ENCODE measurements at places on chromosomes 13 and 19.

DNA sequence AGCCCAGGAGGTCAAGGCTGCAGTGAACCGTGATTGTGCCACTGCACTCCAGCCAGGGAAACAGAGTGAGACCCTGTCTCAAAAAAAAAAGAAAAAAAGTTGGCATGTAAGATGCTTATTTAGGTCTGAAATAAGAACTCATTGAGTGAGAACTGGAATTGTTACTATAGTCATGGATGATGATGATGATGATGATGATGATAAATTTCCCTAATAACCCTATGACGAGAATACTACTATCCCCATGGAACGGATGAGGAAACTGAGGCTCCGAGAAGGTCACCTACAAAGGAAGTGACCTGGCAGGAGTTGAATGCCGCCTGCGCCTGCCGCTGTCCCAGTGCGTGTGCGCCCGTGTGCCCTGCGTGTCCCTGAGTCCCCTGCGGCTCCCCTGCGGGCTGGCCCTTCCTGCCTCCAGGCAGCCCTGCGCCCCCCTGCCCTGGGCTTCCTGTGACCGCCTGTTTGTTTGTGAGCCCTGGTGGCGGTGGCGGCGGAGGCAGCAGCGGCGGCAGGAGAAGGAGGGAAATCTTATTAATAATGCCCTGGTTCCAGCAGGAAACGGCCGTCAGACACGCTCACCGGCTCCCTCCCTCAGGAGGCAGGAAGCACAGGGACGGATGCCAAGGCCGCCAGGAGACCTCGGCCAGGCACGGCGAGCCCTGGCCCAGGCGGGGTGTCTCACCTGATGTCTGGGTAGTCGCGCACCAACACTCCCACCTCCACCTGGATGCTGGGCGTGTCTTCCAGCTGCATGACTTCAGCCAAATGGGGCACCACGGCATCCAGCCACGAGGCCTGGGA, 29.6 kb downstream of the EXOC3L2 start:
- no peak for DNase-seq

DNA sequence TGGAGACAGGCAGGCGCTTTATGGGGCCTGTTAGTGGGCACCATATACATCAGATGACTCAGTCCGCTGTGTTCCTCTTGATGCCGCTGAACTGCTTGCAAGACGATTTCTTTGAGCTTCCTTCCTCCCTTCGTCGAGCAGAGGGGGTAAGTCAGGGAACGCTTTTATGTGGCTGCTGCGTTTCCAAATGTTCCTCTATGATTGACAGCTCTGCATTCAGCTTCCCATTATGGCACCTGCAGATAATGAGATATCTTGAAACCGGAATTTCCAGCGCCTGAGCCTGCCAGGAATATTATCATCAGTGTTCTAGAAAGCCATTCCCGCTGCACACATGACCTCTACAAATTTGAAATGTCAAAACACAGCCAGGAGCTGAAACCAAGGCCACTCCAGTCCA, 257.0 kb downstream of the TSHZ3 start:
- DNase-seq = no peak

GRCh38 chr19:29837448-29837981, 25.7 kb downstream of the CCNE1 start:
- peak; percentile 56 for DNase-seq

- DNase-seq = no peak
Measured at GRCh38 chr13:50589651-50590054, 253.8 kb downstream of the DLEU7 start.
